ENCODE measurements at places on chromosomes 7 and 10.

DNA sequence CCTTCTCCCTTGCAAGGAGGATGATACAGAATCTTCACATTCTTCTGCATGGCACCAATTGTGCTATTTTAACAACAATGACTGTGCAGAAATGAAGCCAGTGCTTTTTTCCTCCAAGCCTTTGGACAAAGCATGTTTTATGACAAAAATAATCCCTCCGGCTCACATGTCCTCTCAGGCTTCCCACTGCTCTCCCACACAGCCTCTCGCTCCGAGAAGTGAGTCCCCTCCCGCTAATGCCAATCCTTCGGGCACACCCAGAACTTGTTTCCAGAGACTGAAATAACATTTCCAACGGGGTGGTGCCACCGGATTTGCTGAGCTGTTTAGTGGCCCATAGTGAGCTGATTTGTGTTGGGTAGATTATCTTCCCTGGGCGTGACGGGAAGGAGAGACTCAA is 35.8 kb downstream of the RBM17 start:
- no peak for DNase-seq

- no peak for DNase-seq
These were observed 96.2 kb upstream of the INSIG1 start for GRCh38 chr7:155201325-155202087.

GRCh38 chr7:1103009-1103788 is 15.3 kb downstream of the GPER1 start:
- no peak for DNase-seq

DNA sequence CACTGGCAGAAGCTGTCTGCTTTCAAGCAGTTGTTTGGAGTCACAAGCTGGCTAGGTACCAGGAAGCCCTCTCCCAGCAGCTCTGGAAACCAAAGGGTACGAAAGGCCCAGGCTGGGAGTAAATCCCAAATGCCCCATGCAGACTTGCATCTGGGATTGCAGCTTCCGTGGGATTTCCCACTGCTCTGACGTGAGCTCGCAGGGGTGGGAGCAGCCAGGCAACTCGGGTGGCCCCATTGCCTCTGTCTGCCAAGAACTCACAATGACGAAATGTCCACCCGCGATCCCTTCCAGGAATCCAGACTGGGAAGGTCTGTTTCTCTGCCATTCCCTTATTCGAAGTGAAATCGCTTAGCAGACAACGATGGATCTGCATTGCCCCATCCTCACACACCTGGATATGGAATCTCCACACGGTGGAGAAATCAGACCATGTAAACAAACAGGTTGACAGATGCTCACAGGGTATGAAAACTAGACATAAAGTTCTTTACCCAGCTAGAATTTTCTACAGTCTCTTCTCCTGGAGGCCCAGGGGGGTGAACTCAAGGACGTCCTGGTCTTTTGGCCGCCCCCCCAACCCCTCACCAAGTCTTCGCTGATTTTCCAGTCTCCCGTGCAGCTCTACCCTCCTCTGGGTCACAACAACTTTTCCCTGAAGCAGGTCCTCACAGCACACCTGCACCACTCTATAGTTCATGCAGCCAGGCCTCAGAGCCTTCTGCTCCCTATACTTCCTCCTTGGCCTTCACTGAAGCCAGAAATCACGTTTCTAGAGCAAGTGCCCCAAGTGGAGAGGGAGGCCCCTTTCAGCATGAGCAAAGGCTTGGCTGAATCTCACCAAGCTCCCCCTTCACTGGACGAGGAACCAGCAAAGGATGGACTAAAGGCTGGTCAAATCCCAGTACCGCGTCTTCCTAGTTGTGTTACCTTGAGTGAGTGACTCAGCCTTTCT is 20.0 kb downstream of the SH3PXD2A start:
- DNase-seq: no peak

DNA sequence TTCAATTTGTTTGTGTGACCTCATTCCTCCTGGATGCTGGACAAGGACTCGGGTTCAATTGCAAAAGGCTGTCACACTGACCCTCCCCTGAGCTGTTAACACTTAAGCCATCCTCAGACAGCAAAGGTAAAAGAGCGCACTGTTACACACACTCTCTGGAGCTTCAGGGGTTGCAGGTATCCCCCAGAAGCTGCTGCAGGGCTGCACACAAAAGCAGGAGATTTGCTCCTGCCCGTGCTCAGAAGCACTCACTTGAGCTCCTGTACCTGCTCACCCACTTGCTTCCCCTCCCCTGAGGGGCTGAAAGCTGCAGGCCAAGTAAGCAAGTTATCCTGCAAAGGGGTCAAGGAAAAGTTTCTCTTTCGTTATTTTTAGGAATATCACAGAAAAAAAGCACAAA is 886.2 kb upstream of the ZWINT start:
- no peak for DNase-seq

GRCh38 chr10:125662584-125662983 is 20.4 kb downstream of the TEX36 start:
- DNase-seq: no peak
